GOT3 (cell line): ENCODE measurements at places on chromosomes 11 and 22.

GRCh38 chr11:6566704-6567370, 36.6 kb downstream of the RRP8 start:
- no peak for DNase-seq

DNA sequence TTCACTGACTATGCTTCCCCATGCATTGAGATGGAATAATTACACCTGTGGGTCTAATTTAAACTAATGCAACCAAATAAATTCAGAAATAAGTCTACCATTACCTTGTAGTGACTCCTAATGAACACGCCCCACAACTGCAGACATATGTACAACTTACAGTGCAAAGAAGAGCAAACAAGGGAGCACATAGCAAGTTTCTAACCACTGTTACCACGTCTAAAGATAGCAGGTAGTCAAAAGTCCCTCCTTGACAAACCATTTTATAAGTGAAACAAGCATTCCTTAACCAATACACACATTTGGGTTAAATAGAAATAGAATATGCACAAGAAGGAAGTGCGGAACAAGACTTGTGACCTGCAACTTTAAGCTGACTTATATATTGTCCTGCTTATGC, 20.6 kb downstream of the PHF21A start:
- DNase-seq = no peak

GRCh38 chr22:27438271-27438980, 363.1 kb downstream of the MN1 start:
- DNase-seq = no peak

DNA sequence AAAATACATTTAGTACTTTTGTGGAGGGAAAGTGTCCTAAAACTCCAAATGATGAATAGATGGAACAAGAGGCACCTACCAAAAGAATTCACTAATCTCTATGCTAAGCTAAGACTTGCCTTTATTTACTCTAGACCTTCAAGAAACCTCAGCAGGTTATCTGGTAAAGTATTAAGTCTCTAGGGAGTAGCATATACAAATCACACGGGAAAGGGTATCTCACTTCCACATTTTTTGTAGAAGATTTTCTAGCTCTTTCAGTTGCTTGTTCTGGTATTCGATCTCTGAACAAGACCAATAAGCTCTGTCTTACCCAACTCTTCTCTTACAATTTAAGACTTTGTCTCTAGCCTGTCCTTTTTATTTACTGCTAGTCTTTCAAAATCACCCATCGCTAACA, 18.1 kb upstream of the CADM1 start:
- DNase-seq = no peak

- DNase-seq = no peak
Measured at GRCh38 chr11:12131943-12132789, 21.8 kb downstream of the MICAL2 start.

- DNase-seq = no peak
Measured at GRCh38 chr11:100949443-100949842, 180.2 kb downstream of the PGR start.

DNA sequence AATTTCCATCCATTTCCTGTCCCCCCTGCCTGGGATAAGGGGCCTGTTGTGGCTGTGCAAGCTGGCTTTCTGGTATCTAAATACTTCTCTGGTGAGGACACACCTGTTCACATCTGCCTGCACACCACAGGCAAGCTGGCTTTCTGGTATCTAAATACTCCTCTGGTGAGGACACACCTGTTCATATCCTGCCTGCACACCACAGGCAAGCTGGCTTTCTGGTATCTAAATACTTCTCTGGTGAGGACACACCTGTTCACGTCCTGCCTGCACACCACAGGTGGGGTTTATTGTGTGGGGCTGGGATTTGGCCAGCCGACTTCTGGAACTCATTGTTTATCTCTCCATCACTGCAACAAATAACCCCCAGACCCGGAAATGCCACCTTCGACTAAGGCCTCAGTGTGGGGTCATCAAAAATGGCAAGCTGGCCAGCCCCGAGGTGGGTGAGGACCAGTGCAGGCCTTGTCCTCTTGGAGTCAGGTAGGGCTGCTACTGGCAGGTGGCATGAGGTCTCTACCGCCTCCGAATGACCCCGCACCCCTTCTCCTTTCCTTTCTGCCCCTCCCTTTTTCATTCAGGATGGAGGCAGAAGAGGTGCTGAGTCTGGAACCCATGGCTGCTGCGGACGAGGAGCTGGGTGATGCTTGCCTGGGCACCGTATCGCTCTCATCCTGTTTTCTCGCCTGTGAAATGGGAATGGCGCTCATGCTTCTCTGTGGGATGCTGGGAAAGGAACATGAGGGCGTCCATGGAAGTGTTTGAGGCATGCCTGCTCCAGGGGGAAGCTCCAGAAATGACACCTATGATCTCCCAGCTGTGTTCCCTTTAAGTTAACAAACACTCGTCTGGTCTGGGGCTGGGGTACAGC, 43.5 kb upstream of the MYEOV start:
- DNase-seq = no peak

DNA sequence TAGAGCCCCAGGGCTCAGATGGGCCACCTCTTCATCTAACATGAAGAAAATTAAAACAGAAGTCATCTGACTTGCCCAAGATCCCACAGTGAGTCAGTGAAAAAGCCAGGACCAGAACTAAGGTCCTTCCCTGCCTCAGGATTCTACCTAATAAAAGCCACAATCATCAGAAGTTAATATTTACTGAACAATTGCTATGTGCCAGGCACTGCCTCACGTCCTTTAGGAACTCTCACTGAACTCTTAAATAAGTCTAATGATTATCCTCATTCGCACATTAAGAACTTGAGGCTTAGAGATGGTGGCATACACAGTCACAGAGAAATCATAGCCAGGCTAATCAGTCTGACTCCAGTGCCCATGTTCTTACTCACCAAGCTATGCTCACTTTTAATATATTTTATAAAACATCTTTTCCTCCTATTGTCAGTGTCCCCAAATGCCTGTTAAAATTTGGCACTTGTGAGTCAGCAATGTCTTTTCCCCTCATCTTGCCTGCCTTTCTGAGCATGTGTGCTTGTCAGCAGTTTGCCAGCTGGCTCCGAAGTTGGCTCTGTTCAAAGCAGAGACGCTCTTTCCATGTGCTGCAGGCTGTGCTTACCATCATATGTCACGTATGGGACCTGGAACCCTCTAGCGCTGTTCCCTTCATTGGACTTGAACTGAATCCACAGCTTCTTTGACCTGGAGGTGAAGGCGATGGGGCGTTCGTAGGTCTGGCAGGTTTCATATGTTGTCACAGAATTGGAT, 21.5 kb upstream of the NRIP3 start:
- DNase-seq = no peak

GRCh38 chr11:118928870-118929500, 3.3 kb upstream of the BCL9L start:
- no peak for DNase-seq

DNA sequence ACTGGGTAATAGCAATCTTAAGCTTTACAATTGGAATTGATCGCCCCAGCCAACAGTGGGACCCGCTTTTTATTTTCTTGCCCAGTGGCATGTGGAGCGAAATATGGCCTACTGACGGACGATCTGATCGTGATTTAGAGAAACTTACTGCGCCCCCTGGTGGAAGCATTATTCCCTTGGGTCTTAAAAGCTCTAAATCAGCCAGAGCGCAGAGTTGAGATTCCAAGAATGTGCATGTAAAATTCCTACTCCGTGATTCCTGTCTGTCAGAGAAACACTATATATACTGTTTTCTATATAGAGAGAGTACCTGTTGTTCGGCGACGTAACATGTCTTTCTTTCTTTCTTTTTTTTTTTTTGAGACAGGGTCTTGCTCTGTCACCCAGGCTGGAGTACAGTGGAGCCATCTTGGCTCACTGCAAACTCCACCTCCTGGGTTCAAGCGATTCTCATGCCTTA, 3.7 kb upstream of the DPF2 start:
- DNase-seq = no peak

- no peak for DNase-seq
Measured at GRCh38 chr11:91804042-91804441, 420.6 kb upstream of the FAT3 start.

DNA sequence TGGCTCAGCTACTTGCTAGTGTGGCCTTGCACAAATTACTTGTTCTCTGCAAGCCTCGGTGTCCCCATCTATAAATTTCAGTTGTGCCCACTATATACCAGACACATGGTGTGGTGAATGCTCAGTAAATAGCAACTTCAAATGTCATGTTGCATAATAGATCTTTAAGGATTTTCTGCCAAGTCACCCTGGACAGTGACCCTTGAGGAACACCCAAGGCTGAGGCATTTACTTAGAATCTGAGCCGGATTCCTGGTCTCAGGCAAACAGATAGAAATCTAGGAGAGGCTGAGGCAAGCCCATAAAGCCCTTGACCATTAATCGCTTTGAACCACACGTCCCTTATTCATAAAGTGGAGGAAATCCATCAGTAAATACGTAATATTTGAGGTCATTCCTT, 9.7 kb downstream of the TEAD1 start:
- DNase-seq = no peak
